ENCODE measurements at places on chromosomes 12 and 14. TPM values are rescaled to one million over a fixed set of nuclear protein-coding genes. Genes with fewer than 3 reads are reported as not detected.

Gene PARP2
- 36.6 TPM for total RNA-seq

Gene GARIN6
- total RNA-seq: not detected

Gene CLEC4A
- 1.3 TPM for total RNA-seq

Gene RNASE7
- not detected for total RNA-seq

Gene POTEM
- total RNA-seq: not detected

Gene OTOGL
- 0.21 TPM for total RNA-seq
